Hematopoietic multipotent progenitor cell treated with erythropoietin and hydrocortisone succinate and interleukin-3 and kit ligand, for 17 days (in vitro differentiated cells): ENCODE measurements at places on chromosomes 13 and 19.

DNA sequence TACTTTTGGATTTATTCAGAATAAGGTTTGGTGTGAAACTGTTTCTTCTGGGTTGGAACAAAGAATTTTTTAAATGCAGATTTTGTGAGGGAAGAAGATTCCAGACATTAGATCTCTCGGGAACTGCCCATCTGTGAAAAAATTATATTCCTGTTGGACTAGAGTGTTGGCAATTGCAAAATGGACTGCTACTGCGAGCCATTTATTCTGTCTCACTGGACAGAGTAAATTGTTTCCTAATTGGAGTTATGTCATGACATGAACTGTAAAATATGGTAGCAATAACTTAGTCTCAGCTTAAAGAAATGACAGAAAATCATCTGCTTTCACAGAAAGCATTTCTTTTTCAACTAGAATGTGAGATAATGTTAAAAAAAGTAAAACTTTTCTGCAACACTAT, 86.0 kb upstream of the MYCBP2 start:
- DNase-seq = no peak

- no peak for DNase-seq
These were observed 46.4 kb downstream of the ZNF85 start for GRCh38 chr19:20969498-20969897.

DNA sequence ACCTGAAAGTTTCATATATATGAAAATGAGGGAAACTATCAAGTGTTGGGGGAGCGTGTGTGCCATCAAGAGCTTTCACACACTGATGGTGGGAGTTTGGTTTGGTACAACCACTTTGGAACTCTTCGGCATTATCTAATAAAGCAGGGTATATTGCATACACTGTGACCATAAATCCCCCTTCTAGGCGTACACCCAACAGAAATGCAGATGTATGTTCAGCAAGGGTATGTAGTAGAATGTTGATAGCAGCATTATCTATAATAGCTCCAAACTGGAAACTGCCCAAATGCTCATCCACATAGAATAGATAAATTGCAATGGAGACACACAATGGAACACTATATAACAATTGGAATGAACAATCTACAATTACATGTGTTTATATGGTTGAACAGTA, 70.8 kb downstream of the FAM216B start:
- no peak for DNase-seq

DNA sequence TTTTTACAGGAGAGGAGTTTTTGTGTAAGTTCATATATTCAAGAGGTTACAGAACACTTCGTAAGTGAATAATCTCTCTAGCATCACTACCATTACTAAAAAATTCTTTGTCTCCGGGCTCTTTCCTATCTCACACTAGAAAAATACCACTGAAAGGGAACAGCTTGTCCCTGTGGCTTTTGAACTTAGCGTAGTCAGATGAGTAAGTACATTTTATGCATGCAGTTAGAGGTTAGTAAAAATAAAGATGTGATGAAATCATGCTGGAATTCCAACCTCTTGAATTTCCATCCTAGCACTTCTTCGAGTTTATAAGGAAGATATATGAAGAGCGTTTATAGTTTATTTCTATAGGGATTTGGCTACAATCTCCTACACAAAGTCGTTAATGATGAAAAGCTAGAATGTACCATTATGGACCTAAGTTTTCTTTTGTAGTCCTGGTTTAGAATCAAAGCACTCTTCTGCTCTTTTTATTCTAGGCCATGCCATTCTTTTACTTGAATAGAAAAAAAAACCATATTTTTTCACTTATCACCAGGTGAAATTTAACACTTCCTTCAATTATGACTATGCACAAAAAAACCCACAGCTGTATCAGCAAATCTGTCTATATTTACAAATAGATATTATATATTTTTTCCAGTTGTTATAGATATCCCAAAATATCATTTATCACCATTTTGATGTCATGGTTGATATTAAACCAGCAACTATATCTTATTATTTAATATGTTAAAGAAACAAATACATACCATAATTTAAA, 139.9 kb upstream of the PCDH9 start:
- no peak for DNase-seq

GRCh38 chr13:35953537-35954206, 177.5 kb downstream of the DCLK1 start:
- DNase-seq = no peak

GRCh38 chr13:114100446-114101357, 31.7 kb downstream of the RASA3 start:
- no peak for DNase-seq

DNA sequence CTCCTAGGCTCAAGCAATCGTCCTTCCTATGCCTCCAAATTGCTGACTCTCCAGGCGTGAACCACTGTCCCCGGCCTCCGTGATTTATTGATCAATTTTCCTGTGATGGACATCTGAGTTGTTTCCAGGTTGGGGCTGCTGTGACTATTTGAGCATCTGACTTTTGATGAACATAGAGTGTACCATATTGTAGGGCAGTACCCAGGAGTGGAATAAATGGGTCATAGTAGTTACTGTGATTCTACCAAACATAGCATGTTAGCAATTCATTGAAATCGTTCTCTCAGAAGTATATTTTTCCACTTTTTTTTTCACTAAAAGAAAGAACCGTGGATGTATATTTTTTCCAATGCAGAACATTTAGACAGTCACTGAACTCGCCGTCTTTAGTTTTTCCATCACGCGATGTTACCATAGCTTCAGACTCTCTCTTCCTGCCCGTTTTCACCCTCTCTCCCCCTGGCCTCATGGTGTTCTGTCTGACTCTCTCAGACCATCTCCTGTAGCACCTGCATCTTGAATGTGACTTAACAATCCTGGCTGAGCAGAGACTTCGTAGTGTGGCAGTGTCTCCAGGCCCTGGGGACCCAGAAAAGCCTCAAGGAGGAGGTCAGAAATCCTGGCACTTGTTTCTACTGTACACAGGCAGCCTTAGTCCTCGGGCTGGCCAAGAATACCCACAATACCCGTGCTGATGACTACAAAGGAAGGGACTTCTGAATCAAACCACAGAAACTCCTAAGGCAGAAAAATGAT, 3.2 kb upstream of the RASGRP4 start:
- DNase-seq = no peak

- no peak for DNase-seq
These were observed 100.2 kb downstream of the ENOX1 start for GRCh38 chr13:43686557-43686956.

- DNase-seq = no peak
These were observed at the start of gene MAMSTR for GRCh38 chr19:48719263-48720171. TSS of gene MAMSTR (minus strand) at chr19:48719725. CDS start at chr19:48719031, 694 bp downstream.

- DNase-seq = peak; percentile 57
These were observed 1.5 kb downstream of the N4BP2L1 start for GRCh38 chr13:32426191-32426989.

DNA sequence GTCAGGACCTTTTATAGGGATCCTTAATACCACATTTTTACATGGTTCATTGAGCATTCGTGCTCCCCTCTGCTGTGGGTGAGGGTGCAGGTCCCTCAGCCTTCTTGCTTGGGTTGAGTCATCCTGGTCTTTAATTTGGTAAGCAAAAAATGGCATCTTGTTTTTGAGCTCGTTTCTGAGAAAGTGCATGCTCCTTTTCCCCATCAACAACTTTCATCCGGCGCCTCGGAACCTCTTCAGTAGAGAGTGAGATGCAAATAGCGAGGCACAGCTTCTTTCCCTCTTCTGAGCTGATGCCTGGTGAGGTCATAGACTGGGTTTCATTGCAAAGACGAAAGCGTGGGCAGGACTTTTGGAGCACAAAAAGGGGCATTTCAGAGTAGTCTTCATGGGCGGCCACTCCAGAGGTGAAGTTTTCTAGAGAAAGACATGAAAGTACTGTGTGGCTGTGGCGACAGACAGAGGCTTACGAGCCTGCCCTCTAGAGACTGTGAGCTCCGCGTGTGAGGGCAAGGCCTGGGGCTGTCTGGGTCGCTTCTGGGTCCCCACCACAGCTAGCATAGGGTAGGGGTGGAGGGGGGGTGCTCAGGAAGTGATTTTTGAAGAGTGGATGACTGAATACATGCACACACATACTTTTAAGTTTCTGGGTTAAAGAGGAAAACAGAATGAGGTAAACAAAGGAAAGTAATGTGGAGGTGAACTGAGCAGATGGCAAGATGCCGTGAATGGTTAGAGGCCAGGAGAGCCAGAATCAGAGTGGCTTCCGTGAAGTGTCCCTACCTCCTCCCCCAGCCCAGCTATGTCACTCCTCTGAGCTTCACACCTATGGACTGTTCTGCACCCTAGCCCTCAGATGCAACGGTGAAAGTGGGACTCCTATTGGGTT, 44.3 kb downstream of the BBC3 start:
- DNase-seq = no peak

DNA sequence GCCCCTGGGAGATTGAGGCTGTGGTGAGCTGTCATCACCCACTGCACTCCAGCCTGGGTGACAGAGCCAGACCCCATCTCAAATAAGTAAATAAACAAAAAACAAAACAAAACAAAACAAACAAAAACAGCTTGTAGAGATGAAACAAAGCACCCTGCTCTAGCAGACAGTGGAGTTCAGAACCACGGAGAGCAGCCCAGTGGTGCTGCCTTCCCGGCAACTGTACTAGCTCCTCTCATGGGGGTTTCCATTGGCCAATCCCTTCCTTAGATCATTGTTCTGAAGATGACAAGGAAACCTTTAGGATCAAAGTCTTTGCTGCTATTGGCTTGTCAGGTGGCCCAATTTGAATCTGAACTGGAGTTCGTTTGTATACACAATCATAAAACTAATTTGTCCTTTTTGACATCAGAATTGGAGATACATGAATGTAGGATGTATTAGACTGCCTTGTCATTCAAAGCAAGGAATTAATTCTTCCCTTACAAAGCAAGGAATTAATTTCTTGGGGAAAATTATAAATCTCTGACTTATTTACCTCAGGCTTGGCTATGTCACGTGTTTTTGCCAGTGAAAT, 19.7 kb upstream of the SYCN start:
- no peak for DNase-seq

GRCh38 chr13:104869501-104869900, 1666.0 kb downstream of the EFNB2 start:
- DNase-seq = no peak
